ENCODE measurements at places on chromosomes 1 and 21. TPM values are rescaled to one million over a fixed set of nuclear protein-coding genes. Genes with fewer than 3 reads are reported as not detected.

DCDC2B gene
- not detected for total RNA-seq

SAMD13 gene
- 8.1 TPM for total RNA-seq

ZNF436 gene
- 64.9 TPM for total RNA-seq

ALG14 gene
- total RNA-seq: 4.4 TPM

GLIS1 gene
- total RNA-seq: 0.42 TPM

OPRD1 gene
- total RNA-seq: 0.05 TPM

SPATA17 gene
- total RNA-seq: 4.7 TPM

FAM163A gene
- total RNA-seq: 0.53 TPM

CFHR3 gene
- total RNA-seq: 0.48 TPM

CFHR2 gene
- total RNA-seq: not detected

ESPN gene
- 0.58 TPM for total RNA-seq

SLC9C2 gene
- not detected for total RNA-seq

SH2D1B gene
- 0.37 TPM for total RNA-seq

All from urinary bladder (tissue), 4 donors.